Lung (tissue), 17 donors: ENCODE measurements at places on chromosomes 3 and 15. TPM values are rescaled to one million over a fixed set of nuclear protein-coding genes. Genes with fewer than 3 reads are reported as not detected.

DNA sequence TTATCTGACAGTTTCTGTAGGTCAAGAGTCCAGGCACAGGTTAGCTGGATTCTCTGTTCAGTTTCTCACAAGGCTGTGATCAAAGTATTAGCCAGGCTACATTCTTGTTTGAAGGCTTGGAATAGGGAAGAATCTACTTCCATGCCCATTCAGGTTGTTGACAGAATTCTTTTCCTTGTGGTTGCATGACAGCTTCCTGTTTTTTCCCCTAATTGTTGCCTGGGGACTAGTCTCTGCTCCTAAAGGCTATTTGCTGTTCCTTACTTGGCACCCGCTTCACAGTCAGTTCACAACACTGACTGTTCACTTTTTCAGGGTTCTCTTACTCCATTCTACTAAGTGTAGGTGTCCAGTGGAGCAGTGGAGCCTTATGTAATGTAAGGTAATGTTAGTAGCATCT is 115.4 kb upstream of the GBE1 start:
- no peaks in the 10 kb centered on the region for H3K27me3 ChIP-seq
- no peaks in the 10 kb centered on the region for H3K36me3 ChIP-seq
- DNase-seq = no peak
- H3K27ac ChIP-seq = no peak overlapping the region
- H3K4me3 ChIP-seq = no peak overlapping the region

DNA sequence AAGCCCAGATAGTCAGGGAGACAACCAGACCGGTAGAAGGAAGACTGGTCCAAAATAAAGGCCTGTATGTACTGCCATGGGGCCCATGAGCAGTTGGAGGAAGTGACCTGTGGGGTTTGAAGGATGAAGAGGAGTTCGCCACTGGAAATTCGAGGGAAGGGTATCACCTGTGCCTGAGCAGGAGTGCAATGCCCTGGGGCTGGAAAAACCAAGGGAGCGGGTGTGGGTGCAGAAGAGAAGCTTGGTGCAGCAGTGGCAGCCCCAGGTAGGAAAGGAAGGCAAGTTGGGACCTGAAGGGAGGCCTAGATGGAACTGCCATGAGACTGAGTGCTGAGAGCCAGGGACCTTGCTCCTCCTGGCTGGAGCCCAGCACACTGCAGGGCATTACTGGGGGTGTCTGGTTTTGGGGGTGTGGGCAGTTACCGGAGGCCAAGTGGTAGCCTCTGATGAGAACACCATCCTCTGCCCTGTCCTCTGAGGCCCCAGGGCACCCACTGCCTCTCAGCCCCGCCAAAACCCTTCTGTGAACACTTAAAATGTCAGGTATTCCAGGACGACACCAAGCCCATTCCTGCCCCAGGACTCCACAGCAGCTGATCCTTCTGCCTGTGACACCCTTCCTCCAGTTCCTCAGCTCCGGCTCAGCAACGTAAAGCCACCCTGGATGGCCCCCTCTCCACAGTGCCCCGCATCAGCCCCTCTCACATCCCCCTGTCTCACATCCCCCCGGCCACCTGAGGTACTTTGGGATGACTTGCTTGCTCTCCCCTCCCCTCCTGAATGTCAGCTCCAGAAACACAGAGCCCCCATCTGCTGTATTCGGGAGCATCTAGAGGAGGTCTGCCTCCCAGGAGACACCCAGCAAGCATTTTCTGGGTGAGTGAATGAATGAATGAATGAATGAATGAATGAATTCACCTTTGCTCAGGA is 42.9 kb downstream of the WNT7A start:
- no peaks in the 10 kb centered on the region for H3K36me3 ChIP-seq
- no peaks in the 10 kb centered on the region for H3K4me1 ChIP-seq
- no peak overlapping the region for H3K4me3 ChIP-seq

DNA sequence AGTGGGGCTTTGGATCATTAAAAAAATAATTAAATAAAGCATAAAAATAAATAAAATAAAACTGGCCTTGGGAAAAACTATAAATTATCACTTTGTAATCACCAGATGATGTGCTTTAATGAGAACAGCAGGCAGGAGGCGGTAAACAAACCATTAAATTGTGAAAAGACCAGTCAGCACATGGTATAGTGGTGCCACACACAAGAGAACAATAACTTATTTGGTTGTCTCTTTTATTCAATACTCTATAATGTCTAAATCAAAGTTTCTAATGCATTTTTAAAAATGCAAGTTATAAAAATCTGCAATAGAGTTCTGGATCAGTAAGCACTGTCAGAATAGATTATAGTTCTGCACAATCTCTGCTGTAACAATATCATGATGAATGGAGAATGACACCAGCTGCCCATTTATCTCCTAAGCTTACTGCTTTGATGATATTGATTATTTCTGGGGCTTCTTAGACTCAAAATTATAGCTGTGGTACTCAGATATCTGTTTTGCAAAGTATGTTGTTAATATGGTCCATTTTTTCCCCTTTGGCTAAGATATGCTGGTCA is 259.3 kb downstream of the NAALADL2 start:
- DNase-seq = no peak
- no peaks in the 10 kb centered on the region for H3K36me3 ChIP-seq
- no peaks in the 10 kb centered on the region for H3K27me3 ChIP-seq
- no peak overlapping the region for H3K27ac ChIP-seq
- no peaks in the 10 kb centered on the region for H3K4me1 ChIP-seq

GRCh38 chr3:58009026-58009748 is 965 bp downstream of the FLNB start:
- no peaks in the 10 kb centered on the region for H3K27me3 ChIP-seq
- H3K36me3 ChIP-seq = no peaks in the 10 kb centered on the region
- peak overlapping the region; percentile 47 for H3K27ac ChIP-seq
- DNase-seq = peak; percentile 15
- H3K4me3 ChIP-seq = peak overlapping the region; percentile 88

- DNase-seq = no peak
- no peaks in the 10 kb centered on the region for H3K4me1 ChIP-seq
- H3K27ac ChIP-seq = no peak overlapping the region
Measured at GRCh38 chr3:138371070-138371965, 22.9 kb downstream of the MRAS start.

DNA sequence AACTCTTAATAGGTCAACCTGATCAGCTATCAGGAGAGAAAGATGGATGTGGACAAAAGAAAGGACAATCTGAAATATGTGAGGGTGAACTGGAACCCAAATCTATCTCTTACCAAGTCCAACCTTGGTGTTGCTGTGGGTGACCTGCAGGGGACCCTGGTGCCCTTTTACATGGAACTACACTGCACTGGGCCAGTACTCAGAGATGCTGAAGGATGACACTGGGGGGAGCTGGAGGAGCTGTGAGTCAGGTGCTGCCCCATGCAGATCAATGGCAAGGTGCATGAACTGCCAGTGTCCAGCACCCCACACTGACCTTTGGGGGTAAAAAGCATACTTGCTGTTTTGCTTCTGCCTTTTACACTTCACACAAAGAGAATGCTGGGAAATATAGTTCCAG is 55.6 kb upstream of the TBC1D5 start:
- H3K4me1 ChIP-seq = no peaks in the 10 kb centered on the region
- no peak overlapping the region for H3K27ac ChIP-seq
- no peaks in the 10 kb centered on the region for H3K36me3 ChIP-seq
- no peaks in the 10 kb centered on the region for H3K27me3 ChIP-seq

DNA sequence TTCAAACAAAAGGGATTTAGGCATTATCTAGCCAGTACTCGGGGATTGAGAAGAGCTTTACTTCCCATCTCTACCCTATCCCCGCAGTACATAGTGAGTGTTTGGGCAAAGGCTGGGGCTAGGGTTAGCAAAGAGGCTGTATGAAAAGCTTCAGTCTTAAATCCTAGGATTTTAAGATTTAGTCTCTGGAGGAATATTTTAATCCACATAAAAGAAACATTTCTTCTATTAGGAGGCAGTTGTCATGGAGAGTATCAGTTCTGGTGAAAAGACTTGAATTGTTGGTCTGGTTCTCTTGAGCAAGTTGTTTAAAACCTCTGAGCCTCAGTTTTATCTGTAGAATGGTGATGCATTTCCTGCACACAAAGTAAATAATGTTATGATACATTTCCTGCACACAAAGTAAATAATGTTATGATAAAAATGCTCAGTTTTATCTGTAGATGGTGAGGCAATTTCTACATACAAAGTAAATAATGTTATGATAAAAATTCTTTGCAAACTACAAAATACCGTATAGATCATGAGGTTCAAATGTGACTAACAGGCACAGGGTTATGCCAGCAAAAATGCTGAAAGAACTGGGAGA is 53.9 kb upstream of the ZBED2 start:
- H3K27ac ChIP-seq = no peak overlapping the region
- H3K36me3 ChIP-seq = no peaks in the 10 kb centered on the region
- DNase-seq = no peak
- H3K4me3 ChIP-seq = no peak overlapping the region
- no peaks in the 10 kb centered on the region for H3K4me1 ChIP-seq
- H3K27me3 ChIP-seq = no peaks in the 10 kb centered on the region

DNA sequence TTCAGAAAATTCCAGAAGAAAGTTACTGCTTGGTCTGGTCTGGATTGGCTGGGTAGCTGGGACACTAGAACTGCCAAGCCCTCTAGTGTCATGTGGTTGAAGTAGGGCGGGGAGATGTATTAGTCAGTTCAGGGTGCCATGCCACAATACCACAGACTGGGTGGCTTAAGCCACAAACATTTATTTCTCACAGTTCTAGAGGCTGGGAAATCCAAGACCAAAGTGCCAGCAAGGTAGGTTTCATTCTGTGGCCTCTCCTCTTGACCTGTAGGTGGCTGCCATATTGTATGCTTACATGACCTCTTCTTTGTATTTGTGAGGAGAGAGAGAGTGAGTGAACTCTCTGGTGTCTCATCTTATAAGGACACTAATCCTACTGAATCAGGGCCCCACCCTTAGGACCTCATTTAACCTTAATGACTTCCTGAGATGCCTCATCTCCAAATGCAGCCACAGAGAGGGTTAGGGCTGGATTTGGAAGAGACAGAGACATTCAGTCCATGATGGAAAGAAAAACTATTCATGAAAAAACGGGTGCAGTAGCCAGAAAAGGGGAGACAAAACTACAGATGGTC is 18.1 kb upstream of the ZSCAN2 start:
- peaks cover 4% of the 10 kb centered on the region for H3K4me1 ChIP-seq
- DNase-seq = no peak
- no peak overlapping the region for H3K4me3 ChIP-seq
- no peaks in the 10 kb centered on the region for H3K27me3 ChIP-seq
- no peak overlapping the region for H3K27ac ChIP-seq

GRCh38 chr3:10344147-10344943 is 23.4 kb upstream of the SEC13 start:
- no peaks in the 10 kb centered on the region for H3K27me3 ChIP-seq
- no peak overlapping the region for H3K4me3 ChIP-seq
- DNase-seq = peak; percentile 38
- no peak overlapping the region for H3K27ac ChIP-seq

DNA sequence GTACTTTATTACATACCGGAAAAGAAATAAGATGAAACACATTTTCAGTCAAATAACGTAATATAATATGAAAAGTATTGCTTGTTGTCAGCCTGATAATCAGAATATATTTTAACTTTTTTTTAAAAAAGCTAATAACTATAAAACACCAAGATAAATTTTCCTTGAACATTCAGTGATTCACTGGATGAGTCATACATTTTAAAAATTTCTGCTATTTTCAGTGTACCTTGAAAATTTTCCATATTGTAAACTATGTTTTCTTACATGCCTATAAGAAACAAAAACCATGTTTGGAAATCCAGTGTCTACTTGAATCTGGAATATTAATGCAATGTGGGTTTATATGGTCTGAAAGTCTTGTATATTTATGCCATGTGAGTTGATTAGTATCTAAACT is 36.3 kb upstream of the MEIS2 start:
- no peak overlapping the region for H3K4me3 ChIP-seq
- H3K36me3 ChIP-seq = no peaks in the 10 kb centered on the region
- H3K27me3 ChIP-seq = peaks cover 7% of the 10 kb centered on the region
- DNase-seq = no peak

DNA sequence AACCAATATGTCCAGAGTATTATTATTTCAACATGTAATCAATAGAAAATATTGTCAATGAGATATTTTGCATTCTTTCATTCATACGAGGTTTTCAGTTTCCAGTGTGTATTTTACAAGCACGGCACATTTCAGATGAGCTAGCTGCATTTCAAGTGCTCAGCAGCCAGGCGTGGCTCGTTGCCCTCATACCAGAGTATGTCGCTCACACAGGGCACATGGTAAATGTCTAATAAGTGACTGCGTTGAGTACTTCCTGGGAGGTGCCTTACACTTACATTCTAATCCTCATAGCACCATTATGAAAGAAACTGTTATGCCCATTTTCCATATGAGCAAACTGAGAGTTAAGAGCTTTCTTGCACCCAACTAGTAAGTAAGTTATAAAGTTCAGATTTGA is 47.4 kb downstream of the TMEM266 start:
- H3K27me3 ChIP-seq = no peaks in the 10 kb centered on the region
- no peak overlapping the region for H3K4me3 ChIP-seq
- no peak for DNase-seq
- no peaks in the 10 kb centered on the region for H3K4me1 ChIP-seq
- H3K36me3 ChIP-seq = no peaks in the 10 kb centered on the region

The MCTP2 gene
- 25.5 TPM for polyA plus RNA-seq

The HMG20A gene
- polyA plus RNA-seq = 13.9 TPM

The NMB gene
- polyA plus RNA-seq = 6.4 TPM

The RBSN gene
- 8.3 TPM for polyA plus RNA-seq

The GAP43 gene
- 0.08 TPM for polyA plus RNA-seq

The CCR8 gene
- not detected for polyA plus RNA-seq

The TM6SF1 gene
- polyA plus RNA-seq = 15.6 TPM

The CATSPER2 gene
- 4.2 TPM for polyA plus RNA-seq

The GOLGA8T gene
- 0.07 TPM for polyA plus RNA-seq
